Activated T-cell treated with anti-CD3 and anti-CD28 coated beads for 1 hour (primary cell): ENCODE measurements at places on chromosomes 13 and 19.

DNA sequence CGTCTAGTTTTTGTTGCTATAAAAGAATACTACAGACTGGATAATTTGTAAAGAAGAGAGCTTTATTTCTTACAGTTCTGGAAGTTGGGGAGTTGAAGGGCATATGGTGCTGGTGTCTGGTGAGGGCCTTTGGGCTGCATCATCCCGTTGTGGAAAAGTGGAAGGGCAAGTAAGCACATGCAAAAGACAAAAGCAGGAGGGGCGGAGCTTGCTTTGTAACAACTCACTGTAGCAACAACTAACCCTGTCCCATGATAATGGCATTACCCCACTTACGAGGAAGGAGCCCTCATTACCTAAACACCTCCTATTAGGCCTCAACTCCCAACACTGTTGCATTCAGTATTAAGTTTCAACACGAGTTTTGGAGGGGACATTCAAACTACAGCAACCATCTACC lies 7.2 kb upstream of the DNAJC15 start:
- DNase-seq = no peak

GRCh38 chr19:33804021-33804799 lies 7.5 kb downstream of the KCTD15 start:
- no peak for DNase-seq

GRCh38 chr13:109990296-109990695 lies 203.9 kb upstream of the IRS2 start:
- DNase-seq = no peak

DNA sequence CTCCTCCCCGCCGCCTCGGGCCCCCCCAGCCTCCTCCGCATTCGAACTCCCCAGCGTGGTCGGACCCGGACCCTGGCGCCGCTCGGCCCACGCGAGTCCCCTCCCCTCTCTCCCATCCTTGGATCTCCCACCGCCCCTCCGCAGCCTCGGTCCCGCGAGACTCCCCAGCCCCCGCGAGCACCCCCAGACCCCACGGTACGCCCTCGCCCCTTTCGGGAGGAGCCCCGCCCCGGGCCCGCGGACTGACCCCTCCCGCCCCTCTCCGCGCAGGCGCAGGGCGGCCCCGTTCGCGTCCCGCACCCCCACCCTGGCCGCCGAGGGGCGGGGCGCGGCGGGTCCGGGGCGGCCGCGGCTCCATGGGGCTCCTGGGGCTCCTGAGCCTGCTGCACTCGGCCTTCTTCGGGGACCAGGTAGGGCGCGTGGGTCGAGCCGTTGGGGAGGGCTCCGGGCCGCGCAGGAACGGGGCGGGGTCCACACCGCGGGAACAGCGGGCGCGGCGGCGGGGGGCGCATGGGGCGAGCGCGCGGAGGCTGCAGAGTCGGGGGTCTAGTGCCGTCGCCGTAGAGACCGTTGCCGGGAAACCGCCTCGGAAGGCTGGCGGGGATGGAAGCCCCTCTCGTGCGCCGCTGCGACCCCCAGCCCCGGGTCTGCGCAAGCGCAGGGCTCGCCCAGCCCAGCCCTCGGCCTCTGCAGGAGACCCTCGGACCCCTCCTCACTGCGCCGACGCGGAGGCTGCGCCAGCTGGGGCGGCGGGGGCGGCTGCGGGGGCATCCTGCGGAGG lies 3.8 kb upstream of the APC2 start:
- DNase-seq = no peak

GRCh38 chr13:41307884-41308640 lies 3.0 kb upstream of the NAA16 start:
- no peak for DNase-seq

DNA sequence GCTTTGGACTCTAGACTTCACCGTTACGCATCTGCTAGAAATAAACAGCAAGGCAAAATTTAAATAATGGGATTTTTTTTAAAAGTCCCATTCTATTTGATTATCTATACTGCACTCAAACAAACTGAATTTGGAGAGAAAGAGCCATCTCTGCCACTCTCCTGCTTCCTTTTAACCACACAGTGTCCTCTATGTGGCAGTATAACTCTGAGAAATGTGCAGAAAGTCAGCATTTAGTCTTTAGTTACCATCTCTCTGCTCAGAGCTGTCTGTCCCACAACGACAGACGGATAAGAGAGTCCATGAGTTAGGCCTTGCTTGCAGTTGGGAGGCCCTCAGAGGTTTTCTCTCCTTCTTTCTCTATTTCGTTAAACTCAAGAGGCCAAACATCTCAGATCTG lies 21.2 kb downstream of the CCNA1 start:
- no peak for DNase-seq

GRCh38 chr13:40345149-40345514 lies 321.3 kb downstream of the FOXO1 start:
- no peak for DNase-seq

- no peak for DNase-seq
Observed at GRCh38 chr13:31476753-31477152, 262.6 kb upstream of the RXFP2 start.

DNA sequence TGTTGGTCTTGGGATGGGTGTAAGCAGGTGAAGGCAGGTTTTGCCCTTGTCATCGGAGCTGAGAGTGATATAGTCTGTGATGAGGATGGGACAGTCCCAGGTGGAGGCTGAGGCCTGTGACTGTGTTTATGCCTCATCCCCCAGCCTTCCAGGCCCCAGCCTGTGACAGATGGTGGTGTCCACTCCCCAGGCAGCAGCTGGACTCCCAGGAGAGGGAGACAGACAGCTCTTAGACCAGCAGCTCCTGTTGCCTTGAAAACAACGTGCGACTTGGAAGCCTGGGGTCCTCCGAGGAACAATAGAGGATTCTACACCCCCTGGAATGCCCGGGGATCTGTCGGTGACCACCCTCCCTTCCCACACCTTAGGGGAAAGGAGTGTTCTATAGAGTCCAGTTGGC lies 63.8 kb downstream of the CHST8 start:
- no peak for DNase-seq

DNA sequence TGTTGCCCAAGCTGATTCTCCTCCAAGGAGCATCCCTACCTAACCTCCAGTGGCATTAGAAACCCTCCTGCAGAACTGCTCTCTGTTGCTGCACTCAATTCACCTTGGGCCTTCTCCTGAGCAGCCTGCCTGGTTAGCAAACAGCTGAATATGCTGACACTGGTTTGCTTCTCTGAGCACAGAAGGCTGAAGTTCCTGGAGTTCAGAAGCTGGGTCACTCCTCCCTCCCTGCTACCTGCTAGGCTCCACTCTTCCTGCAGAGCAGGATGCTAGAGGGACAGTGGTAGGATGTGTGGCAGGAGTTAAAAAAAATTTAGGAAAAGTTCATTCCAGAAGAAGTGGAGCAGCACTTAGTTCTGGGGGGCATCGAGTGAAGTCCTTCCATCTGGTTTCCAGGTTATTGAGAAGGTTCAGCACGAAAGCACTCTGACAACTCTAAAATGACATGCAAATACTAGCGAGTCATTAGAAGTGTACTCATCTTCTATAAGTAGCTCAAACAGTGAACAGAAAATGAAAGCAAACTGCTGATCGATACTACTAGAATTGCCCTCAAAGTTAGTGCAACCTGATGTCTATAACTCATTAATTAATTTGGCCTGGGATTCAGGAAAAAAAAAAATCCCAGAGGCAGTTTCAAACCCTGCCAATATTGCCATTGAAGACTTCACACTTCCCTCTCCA lies 293.7 kb downstream of the POU4F1 start:
- no peak for DNase-seq

GRCh38 chr19:12156223-12157058 lies at the start of gene ZNF625:
Gene ZNF625, minus strand, starts transcription at chr19:12156734. Its CDS starts 176 bp downstream, at chr19:12156558.
- DNase-seq = no peak

- DNase-seq = no peak
Observed at GRCh38 chr13:107669391-107669993, 545.8 kb downstream of the LIG4 start.

GRCh38 chr19:13298565-13299481 lies 148.6 kb downstream of the IER2 start:
- no peak for DNase-seq

DNA sequence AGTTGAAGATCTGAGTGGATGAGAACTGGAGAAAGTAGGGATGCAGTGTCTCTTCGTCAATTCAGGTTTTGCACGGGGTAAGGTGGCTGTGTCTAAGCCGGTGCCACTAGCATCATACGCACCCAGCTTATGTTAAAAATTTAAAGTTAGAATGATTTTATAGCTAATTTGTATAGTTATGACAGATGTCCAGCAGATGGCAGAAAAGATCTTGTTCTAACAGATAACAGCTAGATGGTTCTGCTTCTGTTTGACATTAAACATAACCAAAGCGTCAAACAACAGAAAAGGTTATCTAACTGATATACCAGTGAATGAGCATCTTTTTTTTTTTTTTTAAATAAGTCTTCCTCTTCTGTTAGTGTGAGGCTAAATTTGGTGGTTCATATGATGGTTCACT lies 18.8 kb upstream of the EDDM13 start:
- DNase-seq = no peak

- DNase-seq = no peak
Observed at GRCh38 chr19:15644066-15644741, 3.5 kb downstream of the CYP4F3 start.

- no peak for DNase-seq
Observed at GRCh38 chr13:53068585-53069520, 40.2 kb downstream of the OLFM4 start.

- no peak for DNase-seq
Observed at GRCh38 chr19:42287017-42287826, 14.7 kb upstream of the PRR19 start.

GRCh38 chr19:54107876-54108490 lies 5.3 kb downstream of the NDUFA3 start:
- no peak for DNase-seq

DNA sequence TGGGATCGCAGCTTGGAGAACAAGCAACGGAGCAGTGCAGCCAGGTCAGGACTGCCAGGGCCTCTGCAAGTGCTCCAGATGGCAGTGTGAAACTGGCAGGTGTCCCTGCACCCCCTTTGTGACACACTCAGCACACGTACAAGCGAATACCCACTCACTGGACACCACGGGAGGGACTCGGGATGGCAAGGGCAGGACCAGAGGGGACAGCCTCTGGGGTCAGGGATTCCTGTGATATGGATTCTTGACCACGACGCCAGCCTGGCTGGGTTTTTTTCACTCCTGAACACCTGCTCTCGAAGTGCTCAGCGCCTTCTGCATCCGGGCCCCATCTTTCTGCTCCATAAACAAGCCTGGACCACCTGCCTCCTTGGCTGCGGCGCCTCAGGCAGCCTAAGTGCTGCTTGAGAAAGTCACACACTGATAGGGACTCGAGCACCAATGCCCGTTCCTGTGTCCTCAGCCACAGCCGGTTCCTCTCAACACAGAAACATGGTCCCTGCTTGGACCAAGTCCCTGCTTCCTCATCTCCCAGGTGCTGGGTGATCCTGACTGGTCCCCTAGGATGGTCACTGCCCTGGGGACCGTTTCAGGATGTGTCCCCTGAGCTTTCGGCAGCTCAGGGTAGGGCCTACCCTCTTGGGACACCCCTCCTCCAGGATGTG lies 22.0 kb downstream of the ELAVL1 start:
- DNase-seq = no peak

DNA sequence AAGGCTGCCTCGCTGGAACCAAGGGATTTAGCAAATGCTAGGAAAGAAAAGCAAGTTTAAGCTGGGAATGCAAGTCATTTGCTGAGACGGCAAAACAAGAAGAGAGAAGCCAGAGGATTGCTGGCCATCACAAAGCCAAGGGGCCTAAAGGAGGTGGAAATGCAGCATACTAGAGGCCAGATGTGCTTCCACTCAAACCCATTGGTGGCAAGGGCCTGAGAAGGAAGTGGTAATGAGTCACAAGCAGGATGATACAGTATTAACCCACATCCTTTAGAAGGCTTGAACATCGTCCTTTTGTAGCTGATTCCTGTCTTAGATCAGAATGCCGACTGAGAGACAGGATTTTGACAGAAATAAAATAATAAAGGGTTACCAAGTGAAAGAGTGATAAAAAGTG lies 68.2 kb downstream of the ITGBL1 start:
- no peak for DNase-seq

DNA sequence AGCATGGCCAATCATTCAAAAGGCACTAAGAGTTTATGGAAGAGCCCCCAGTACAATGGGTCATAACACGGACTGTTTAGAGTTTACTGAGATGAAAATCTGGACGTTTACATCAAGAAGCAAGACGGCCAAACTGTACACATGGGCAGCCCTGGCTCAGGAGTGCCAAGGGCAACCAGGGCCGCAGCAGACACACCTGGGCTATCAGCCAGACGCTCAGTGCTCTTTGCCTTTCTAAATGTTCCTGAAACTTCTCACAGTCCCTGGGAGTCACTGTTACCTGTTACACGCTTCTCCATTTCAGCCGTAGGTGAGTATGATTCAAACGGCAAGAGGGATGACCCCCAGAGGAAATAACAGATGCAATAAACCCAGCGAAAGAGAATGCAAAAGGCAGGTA lies 64.5 kb downstream of the ABCC4 start:
- DNase-seq = no peak

DNA sequence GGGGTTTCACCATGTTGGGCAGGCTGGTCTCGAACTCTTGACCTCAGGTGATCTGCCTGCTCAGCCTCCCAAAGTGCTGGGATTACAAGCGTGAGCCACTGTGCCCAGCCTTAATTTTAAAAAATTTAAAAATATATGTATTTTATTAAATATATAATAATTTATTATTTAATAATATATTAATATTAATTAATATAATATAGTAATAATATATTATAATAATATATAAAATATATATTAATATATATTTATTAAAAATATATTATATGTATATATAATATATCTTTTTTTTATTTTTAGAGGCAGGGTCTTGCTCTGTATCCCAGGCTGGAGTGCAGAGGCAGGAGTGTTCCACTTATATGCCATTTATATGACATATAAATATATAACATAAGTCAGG lies 52.9 kb upstream of the ADGRE1 start:
- DNase-seq = no peak

DNA sequence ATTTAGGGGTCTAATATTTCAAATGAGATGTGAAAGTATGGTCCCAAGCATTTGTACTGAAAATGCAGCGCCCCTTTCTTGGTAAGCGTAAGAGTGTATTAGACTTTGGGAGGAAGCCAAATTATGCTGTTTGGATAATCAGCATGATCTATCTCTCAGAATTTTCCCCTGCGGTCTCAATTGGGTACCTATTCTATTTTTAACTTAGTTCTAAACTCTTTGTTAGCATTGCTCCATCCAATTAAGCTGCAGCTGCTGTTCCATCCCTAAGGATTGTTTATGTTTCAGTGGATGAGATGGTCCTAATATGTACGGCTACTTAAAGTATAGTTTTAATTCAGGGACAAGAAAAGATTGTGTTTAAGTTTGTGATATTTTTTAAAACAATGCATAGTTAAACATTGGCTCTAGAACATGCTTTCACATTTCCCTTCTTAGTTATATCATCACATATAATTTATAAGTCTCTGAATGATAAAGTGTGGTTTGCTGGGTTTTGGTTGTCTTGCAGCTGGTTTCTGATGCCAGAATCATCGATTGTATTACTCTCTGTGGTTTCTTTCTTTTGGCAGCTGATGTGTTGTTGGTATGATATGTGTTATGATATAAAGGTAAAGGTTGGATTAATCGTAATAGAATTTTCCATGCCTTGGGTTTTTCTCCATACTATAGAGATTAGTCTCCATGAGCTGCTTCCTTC lies 15.0 kb downstream of the POLR1D start:
- DNase-seq = no peak

GRCh38 chr19:38736036-38736412 lies 8.2 kb downstream of the CAPN12 start:
- DNase-seq = peak; percentile 38
